Dermis lymphatic vessel endothelial cell (primary cell): ENCODE measurements at places on chromosomes 3 and 15. TPM values are rescaled to one million over a fixed set of nuclear protein-coding genes. Genes with fewer than 3 reads are reported as not detected.

The CCK gene
- not detected in 2 replicates for total RNA-seq

The TRAT1 gene
- total RNA-seq, result not detected in 2 replicates

The ASB14 gene
- not detected in 2 replicates for total RNA-seq

The CACNA2D2 gene
- under 0.01 TPM in 1 of 2 replicates, not detected in the other for total RNA-seq

The PATL2 gene
- total RNA-seq, result 0.09 and 0.11 TPM in 2 replicates

The IL5RA gene
- total RNA-seq, result not detected in 2 replicates

The ZBTB47 gene
- total RNA-seq, result 17.5 and 21.8 TPM in 2 replicates

The PLA2G4F gene
- not detected in 2 replicates for total RNA-seq

The SERPINI2 gene
- total RNA-seq, result not detected in 2 replicates

The TGM4 gene
- total RNA-seq, result under 0.01 TPM in 1 of 2 replicates, not detected in the other

The ARPIN gene
- total RNA-seq, result 10.6 and 12.4 TPM in 2 replicates

The IMPG2 gene
- 0.65 and 0.69 TPM in 2 replicates for total RNA-seq

The SYNPR gene
- total RNA-seq, result not detected in 2 replicates

The EPM2AIP1 gene
- total RNA-seq, result 12.7 and 13.4 TPM in 2 replicates

The AADAC gene
- total RNA-seq, result not detected in 2 replicates

The MESD gene
- 13.3 and 15.4 TPM in 2 replicates for total RNA-seq

The FOXB1 gene
- total RNA-seq, result not detected in 2 replicates

The HIGD2B gene
- 0.11 and 0.17 TPM in 2 replicates for total RNA-seq

The SKOR1 gene
- 0.09 and 0.11 TPM in 2 replicates for total RNA-seq

The UBAP1L gene
- 3.1 and 11.8 TPM in 2 replicates for total RNA-seq

The SLC7A14 gene
- under 0.01 and 0.11 TPM in 2 replicates for total RNA-seq

The CLDN16 gene
- total RNA-seq, result under 0.01 TPM in 1 of 2 replicates, not detected in the other

The RBP2 gene
- not detected in 2 replicates for total RNA-seq

The SI gene
- total RNA-seq, result not detected in 2 replicates

The GMNC gene
- not detected in 2 replicates for total RNA-seq

The PLA2G4E gene
- not detected in 2 replicates for total RNA-seq

The ROBO2 gene
- total RNA-seq, result not detected in 2 replicates

The WDR93 gene
- total RNA-seq, result not detected in 2 replicates

The HGD gene
- total RNA-seq, result 0.11 and 0.26 TPM in 2 replicates

The EPB42 gene
- total RNA-seq, result not detected in 2 replicates

The KCNMB2 gene
- total RNA-seq, result not detected in 2 replicates

The TGM5 gene
- total RNA-seq, result not detected in 2 replicates

The DIPK2A gene
- 23.2 and 25.4 TPM in 2 replicates for total RNA-seq
